LNCaP clone FGC (cell line): ENCODE measurements at places on chromosomes 3 and 15.

DNA sequence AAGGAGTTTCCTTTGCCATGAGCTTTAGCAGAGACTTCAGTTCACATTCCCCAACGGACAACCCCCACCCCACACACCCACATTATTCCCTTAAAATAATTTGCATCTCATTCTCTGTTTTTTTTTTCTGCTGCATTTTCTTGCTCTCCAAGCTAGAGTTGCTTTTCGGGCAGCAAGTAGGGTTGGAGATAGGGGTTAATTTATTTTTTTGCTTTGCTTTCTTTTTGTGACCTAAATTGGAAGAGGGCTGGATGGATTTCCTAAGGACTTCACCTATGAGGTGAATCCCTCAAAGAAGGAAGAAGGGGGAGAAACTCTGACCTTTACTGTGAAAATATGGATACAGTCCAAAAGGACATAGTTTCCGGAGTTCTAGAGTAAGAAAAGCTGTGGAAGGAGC, 6.6 kb downstream of the SOX2 start:
- no peak for DNase-seq

- no peak for DNase-seq
Observed at GRCh38 chr15:68318008-68318835, 40.7 kb downstream of the FEM1B start.

- DNase-seq: no peak
Observed at GRCh38 chr3:197970588-197970987, 10.6 kb downstream of the LMLN start.

- DNase-seq: no peak
Observed at GRCh38 chr3:181457190-181457589, 254.5 kb upstream of the SOX2 start.
